ENCODE measurements at places on chromosomes 5 and 9.
A peak's percentile ranks its signal among the peaks of the same experiment; 100 is the strongest.

DNA sequence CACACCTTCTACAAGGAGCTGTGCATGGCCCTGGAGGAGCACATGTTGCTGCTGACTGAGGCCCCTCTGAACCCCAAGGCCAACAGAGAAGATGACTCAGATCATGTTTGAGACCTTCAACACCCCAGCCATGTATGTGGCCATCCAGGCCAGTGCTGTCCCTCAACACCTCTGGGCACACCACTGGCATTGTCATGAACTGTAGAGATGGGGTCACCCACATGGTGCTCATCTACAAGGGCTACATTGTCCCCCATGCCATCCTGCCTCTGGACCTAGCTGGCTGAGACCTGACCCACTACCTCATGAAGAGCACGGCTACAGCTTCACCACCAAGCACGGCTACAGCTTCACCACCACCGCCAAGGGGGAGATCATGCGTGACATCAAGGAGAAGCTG lies 49.0 kb upstream of the FBXL7 start:
- DNase-seq: no peak

DNA sequence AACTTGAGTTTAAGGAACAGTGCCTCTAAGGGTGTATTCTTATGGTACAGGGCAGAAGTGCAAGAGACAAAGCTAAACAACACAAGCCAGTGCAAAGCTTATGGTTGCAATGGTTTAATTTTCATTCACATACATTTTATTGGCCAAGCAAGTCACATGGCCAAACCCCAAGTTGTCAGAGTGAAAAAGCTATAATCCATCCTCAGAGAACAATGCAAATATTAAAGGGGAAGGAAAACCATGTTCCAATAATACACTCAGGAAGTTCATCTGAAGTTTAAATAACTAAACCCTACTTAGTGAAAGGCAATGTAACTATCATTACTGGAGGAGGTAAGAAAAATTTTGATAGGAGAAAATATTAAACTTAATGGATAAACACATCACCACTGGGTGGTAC lies 26.6 kb upstream of the TLR4 start:
- no peak for DNase-seq

- no peak for DNase-seq
These were observed 216.2 kb downstream of the PIK3R1 start for GRCh38 chr5:68431601-68432337.

DNA sequence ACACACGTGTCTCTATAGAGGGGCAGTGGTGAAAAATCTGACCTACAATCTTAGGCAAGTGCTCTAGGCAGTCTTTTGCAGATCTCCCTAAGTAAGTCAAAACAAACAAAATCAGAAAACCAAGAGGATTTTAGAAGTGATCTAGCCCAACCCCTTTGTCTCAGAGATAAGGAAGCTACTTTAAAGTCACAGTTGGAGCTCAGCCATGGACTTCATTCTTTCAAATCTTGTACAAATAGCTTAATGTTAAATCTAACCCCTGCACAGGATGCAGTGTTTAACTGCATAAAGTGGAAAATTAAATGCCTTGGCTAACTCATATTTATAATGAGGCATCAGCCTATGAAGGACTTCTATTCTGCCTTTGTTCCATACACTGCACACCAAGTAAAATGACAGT lies 135.1 kb upstream of the RFX3 start:
- DNase-seq: no peak

- no peak for DNase-seq
These were observed 157.5 kb downstream of the COL23A1 start for GRCh38 chr5:178432421-178433272.

DNA sequence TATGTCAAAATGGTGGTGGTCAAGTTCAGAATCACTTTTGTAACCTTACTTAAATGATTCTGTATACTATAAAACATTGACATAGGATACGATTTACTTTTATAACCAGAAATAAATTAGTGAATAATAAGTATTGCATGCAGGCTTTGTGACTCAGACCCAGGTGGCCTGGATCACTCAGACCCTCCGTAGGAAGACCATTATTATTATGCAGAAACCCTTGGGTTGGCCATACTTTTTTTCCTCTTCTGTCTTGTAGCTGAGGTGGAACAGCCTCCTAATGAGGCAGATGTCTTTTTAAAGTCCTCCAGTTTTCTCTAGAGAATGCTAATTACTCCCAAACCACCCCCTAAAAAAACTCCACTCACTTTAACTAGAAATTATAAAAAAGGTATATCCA lies 121.9 kb downstream of the LPAR1 start:
- no peak for DNase-seq

GRCh38 chr9:129327552-129328328 lies 149.7 kb upstream of the IER5L start:
- no peak for DNase-seq

DNA sequence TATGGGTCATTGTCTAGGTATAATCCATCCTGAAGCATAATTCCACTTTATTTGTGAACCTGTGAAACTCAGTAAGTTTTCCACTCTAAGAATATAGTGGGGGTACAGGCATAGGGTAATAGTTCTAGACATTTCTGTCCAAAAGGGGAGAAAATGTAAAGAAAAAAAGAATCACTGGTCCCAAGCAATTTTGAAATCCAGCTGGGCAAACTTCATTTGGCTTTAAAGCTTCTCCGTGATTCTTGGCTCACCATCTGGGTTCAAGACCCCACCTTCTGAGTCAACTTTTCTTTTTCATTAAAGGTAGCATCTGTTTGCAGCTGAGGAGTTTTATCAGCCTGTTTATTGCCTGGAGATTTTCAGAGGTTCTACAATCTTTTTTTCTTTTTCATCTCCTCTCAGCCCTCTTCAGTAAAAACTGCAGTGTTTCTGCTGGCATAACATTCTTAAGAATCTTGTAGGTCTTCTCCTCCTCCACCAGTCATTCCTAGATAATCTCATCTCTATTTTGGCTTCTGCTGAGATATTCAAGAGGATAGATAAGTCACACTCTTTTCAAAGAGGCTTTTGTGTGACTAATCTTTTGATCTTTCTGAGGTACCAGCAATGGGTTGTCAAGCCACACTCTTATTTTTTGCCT lies 126.1 kb upstream of the PITX1 start:
- no peak for DNase-seq

DNA sequence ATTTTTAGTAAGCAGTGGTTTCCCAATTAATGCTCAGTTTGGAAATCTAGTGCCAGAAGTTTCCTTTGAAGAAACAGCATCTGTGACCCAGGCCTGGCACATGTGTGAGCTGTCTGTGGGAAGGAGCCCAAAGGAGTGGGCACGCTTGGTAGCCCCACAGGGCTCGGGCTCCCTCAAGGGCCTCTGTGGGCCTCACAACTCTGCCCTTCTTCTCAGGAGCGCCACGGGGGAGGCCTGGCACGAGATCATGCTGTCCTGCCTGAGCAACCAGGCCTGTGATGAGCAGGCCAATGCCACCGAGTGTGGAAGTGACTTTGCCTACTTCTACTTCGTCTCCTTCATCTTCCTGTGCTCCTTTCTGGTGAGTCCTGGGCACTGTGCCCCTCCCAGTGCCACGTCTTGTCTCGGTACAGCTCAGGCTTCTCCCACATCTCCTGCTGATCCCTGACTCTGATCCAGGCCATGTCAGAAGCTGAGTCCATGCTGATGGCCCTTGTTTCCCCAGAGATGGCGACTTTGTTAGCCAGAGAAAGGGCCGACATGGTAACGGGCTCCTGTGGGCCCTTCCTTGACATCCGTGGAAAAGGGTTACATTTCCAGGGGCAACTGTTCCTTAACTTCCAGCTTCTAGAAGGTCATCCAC lies 200.4 kb downstream of the CACNA1B start:
- DNase-seq: no peak

- no peak for DNase-seq
These were observed 154.8 kb downstream of the SIL1 start for GRCh38 chr5:139043157-139043905.

DNA sequence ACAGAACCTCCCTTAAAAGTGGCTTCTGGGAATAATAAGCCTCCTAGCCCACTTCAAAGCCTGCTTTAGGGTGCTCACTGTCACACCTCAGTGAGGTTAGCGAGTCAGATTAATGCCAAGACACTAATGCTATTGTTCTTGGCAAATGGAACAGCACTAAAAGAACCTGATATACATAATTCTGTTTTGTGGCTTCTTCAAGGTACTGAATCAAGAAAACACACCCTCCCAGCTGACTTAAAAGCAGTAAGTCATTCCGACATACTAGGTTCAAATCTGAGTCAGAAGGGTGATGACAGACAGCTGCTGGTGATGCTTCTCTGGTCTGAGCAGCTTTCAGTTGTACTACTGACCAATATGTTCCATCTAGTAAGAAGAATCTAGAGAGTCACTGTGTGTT lies 121.6 kb downstream of the OXCT1 start:
- no peak for DNase-seq

- DNase-seq: peak; percentile 3
These were observed 184.2 kb upstream of the TMEM161B start for GRCh38 chr5:88452820-88453219.

DNA sequence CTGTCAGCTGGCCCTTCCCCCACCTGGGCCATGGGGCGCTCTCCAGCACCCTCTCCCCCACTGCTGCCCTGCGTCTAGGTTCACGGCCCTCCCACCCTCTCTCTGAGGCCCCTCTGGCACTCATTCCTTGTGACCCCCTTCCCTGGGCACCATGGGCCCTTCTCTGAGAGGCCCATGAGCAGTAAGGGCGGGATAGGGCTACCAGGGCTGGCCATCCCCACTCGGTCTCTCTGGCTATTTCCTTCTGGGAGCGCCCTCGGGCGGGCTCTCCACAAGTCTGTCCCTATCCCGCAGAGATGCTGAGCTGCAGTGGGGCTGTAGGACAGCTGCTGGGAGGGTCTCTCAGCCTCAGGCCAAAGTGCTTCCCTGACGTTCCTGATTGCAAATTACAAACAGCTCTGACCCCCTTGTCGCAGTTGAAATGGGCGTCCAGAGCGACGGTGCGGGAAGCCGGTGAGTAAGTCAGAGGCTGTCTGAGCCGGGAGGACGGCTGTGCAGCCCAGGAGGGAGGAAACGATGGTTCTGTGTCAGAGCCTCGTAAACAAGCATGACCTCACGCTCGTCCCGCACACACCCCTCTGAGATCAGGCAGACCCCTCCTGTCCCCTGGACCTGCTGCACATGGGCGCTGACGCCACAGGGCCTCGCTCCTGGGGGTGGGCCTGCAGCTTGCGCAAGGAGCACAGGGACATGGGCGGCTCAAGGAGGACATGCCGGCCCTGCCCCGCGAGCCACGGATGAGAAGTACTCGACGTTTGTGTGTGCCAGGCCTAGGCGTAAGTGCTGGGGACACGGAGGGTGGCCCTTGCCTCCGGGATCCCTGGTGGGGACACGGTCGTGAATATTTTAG lies 36.3 kb upstream of the GFPT2 start:
- no peak for DNase-seq

DNA sequence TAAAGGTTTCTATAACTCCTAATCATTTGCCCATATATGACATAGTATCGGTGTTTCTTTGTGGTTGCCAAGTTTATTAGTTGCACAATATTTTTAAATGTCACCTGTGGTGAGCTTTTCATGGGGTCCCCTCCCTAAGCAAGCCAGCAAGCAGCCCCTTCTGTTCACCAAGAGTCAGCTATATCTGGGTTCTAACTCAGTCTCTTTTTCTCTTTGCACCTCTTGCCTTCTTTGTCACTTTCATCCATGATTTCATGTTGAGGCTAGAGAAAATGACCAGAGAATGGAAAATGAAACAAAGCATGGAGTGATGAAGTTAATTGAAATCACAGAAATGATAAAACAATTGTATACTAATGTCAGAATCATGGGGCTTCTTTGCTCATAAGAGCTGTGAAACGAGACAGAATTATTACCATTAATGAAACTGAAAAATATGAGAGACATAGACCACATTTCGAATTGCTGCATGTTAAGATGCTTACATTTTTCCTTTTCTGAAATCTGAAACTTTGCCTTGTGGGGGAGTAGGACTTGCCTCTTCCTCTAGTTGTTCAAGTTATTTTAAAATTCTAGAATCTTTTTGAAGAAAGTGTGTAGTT lies 75.7 kb downstream of the CAMK4 start:
- DNase-seq: no peak

DNA sequence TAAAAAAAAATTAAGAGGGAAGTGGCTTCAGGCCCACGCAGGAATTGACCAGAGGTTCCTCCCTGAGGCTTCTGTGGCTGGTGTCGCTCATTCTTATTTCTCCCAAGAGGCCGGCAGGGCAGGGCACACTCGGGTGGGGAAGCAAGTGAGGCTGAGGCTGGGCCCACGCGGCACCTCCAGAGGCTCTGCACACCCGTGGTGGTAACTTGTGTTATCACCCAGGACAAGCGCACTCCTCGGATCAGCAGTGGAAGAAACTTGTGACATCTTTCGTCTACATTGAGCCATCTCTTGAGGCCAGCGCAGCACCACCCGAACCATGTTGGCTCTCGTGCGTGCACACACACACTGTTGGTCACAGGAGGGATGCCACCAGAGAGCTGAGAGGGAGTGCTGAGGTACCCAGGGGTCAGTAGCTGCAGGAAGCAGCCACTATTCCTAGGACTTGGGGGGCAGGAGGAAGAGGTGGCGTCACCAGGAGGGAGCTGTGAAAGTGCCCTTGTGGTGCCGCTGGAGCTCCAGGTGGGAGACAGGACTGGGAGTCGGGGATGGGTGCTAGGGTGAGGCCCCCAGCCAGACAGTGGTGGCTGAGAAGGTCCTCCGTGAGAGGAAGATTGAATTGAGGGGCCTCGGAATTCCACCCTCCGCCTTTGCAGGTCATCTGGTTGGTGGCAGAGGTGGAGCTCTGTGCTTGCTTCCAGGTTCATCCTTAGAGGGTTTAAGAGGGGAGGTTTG lies 6.4 kb downstream of the NDUFS6 start:
- no peak for DNase-seq

- peak; percentile 5 for DNase-seq
These were observed 17.8 kb upstream of the S1PR3 start for GRCh38 chr9:88973281-88974045.

DNA sequence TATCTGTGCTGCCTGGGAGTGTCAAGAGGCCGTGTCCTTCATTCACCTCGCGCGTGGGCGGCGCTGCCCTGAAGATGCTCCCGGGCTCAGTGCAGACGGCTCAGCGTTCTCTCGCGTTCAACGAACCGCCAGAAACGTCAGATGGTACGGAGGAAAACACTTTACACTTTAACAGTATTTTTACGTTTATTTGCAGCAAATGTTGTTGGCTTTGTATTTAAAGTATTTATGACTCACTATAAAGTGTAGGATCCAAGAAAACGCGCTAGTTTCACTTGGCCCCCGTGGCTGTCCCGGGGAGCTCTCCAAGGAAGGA lies 544 bp upstream of the ERCC6L2 start:
- DNase-seq: peak; percentile 63

- peak; percentile 29 for DNase-seq
These were observed 5.8 kb upstream of the PAIP2 start for GRCh38 chr5:139335811-139336210.

GRCh38 chr9:124890179-124890578 lies 28.2 kb downstream of the ARPC5L start:
- DNase-seq: no peak

DNA sequence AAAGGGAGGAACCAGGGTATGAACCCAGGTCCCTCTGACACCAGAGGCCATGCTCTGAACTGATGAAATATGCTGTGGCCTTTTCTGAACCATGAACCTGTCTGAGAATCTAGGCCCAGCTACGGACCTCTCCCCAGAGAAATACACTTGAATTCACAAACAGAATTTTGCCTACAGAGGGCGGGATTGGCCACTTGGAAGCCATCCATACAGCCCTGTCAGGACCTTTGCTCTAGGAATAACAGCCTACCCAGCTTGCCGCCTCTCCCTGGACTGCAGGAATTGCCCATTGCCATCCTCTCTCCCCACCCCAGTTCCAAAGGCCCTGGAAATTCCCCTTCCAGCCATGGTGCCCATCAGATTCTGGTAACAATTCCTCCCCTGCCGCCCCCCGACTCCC lies 26.6 kb downstream of the MORN5 start:
- DNase-seq: no peak
